ENCODE measurements at places on chromosomes 6 and 20.

DNA sequence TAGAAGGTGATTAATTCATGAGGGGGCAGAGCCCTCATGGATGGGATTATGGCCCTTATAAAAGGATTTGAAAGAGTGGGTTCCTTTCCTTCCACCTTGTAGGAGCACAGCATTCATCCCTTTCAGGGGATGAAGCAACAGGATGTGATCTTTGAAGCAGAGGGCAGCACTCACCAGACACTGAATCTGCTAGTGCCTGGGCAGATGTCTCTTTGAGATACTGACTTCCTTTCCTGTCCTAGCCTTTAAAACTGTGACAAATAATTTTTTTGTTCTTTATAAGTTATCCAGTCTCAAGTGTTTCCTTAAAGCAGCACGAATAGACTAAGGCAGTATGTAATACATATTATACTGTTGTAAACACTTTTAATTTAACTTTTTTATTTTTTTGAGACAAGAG is 538.6 kb upstream of the RNF217 start:
- no peaks in the 10 kb centered on the region for H3K4me1 ChIP-seq
- no peak overlapping the region for H3K4me3 ChIP-seq
- H3K27me3 ChIP-seq, result no peaks in the 10 kb centered on the region

- H3K27ac ChIP-seq, result no peak overlapping the region
- H3K4me1 ChIP-seq, result no peaks in the 10 kb centered on the region
- no peak for DNase-seq
- no peak overlapping the region for H3K4me3 ChIP-seq
- no peaks in the 10 kb centered on the region for H3K36me3 ChIP-seq
- H3K27me3 ChIP-seq, result no peaks in the 10 kb centered on the region
These were observed 226.1 kb downstream of the QKI start for GRCh38 chr6:163640641-163641040.

DNA sequence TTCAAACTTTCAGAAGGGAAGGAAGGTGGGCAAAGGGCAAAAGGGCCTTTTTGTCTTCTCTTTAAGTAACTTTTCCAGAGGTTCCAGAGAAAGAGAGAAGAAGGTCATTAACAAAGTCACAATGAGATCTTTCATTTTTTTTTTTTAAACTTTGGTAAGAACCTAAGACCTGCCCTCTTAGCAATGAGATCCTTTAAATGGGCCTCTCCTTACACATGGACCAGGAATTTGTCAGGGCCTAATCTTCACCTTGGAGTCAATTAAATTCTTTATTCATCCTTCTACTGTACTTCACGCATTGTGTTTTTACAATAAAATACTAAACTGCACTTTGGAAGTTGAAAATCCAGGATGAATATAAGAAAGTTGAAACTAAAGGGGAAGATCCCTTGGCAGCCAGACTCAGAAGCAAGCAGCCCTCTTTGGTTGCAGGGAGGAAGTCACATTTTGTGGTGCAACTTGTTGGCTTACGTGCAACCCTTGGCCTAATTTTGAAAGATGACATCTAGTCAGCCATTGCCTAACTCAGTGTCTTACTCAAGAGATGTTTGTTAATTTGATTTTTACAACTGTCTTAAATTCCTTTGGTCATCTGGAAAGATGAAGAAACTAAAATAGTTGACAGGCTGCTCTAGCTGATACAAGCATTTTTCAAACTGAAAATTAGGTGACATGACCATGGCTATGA is 11.9 kb upstream of the TMEM170B start:
- H3K4me3 ChIP-seq, result no peak overlapping the region
- no peaks in the 10 kb centered on the region for H3K4me1 ChIP-seq
- no peak overlapping the region for H3K27ac ChIP-seq
- H3K27me3 ChIP-seq, result no peaks in the 10 kb centered on the region
- no peak for DNase-seq

DNA sequence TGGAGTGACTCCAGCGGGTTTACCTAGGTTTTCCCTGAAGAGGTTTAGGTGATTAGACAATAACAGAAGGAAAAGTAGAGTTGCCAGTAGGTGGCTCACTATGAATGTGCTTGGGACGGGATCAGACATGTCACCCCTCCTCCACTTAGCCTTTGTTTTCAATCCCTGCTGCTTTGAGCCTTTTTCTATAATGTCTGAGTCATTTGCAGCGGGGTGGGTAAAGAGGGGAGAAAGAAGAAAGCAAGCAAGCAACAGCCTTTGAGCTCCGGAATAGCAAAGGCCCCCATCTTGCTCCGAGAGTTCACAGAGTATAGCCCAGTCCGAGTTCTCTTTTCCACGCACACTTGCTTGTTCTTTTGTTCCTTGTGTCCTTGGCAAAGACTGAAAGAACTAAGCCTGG is 129.1 kb downstream of the PACRG start:
- DNase-seq, result peak; percentile 20
- H3K4me3 ChIP-seq, result no peak overlapping the region
- H3K4me1 ChIP-seq, result no peaks in the 10 kb centered on the region
- no peak overlapping the region for H3K27ac ChIP-seq
- H3K36me3 ChIP-seq, result no peaks in the 10 kb centered on the region

DNA sequence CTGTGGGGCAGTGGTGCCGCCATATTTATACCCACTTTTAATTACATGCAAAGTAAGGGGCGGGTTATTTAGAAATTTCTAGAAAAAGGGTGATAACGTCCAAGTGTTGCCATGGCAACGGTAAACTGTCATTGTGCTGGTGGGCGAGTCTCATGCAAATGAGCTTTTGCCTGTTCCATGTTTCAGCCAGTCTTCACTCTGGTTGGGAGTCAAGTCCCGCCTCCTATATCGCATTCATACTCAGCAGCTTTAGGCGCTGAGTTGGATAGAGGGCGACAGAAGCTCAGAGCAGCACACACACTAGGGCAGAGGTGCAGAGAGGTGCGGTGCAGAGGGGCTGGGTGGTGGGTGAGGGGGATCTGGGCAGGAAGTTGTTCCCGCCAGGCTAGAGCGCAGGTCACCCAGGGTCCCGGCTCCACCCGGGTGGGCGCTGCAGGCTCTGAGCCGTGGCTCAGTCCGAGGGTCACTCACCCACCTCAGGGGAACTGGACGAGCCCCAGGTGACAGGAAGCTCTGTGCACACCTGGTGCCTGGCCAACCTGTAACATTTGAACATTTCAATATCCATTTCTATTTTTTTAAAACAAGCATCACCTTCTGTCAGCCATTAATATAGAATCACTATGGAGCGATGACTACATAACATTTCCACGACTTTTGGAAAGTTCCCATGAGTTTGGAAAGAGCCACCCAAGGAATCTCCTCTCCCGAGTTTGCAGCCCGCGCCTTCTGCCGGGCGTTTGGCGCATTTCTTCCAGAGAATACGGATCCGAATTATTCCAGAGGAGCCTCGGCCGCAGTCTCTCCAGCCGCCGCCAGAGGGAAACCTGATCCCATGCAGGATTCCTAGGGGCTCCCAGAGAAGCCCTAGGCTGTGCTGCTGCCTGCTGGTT is 89.1 kb upstream of the PHACTR3 start:
- no peak overlapping the region for H3K4me3 ChIP-seq
- peaks cover 20% of the 10 kb centered on the region for H3K27me3 ChIP-seq
- H3K27ac ChIP-seq, result no peak overlapping the region
- H3K4me1 ChIP-seq, result no peaks in the 10 kb centered on the region

Measured in Panc1 (cell line).